ENCODE measurements at places on chromosomes 12 and 14.

DNA sequence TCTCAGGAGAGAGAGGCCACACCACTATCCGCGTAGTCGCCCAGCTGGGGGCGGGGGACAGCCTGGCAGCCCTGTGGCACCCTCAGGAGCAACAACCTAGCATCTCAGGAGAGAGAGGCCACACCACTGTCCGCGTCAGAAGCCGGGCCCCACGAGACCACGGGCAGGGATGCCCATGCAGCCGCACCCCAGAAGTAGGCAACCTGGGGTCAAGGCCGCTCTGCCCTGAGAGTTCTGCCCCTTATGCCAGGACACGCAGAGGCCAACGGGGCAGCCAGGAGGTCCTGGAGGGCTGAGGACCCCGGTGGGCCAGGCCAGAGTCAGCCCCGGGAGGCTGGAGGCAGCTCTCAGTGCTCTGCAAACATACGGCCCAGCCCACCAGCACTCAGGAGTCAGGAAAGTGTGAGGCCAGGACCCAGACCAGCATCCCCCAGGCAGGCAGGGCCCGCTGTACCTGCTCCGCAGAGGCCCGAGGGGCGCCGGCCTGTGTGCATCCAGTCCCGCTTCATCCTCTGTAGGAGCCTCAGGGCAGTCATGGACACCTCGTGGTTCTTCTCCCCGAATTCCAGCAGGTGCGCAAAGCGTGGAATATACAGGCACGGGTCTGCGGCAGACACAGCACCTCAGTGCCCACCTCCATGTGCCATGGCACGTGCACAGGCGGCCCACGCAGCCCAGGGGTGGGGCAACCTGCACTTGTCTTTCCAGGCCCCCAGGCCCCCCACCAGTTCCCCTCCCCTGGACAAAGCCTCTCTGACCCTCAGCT, 7.3 kb upstream of the BTBD6 start:
- DNase-seq, result no peak

- no peak for DNase-seq
Measured at GRCh38 chr12:9776781-9777180, 16.1 kb upstream of the CD69 start.

- DNase-seq, result no peak
Measured at GRCh38 chr12:54273981-54274380, 5.9 kb downstream of the CBX5 start.

DNA sequence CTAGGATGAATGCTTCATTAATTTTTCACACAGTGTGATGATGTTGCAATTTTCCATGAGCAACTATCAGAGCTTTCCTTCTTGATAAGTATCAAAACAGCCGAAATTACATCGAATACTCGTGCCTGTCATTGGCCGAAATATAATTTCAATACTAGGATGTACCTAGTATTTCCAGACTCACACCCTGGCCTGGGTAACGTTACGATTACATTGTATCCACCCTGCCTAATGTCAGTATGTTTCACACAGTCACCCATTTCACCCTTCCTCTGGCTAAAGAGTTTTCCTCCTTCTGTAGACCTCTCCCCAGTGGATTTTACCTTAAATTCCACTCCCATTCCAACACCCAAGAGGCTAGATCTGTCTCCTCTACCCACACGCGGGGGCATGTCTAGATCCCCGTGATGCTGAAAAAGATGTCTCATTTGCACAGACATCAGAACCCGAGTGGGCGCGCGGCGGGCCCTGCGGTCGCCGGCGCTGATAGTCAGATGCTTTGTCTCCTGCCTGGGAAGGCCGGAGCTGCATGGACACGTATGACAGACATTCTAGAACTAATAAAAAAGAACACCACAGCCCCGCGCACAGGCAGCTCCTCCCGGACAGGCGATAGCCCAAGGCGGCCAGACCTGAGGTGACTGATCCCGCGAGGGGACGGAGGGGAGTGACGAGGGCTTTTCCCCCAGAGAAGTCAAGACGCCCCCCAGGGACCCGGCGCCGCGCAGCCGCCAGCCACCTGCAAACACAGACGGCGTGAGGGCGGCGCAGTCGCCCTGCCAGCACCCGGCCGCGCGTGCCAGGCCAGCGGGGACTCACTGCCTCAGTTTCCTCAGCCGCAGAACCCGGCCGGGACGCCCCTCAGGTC, 723 bp downstream of the KIF21A start:
- peak; percentile 41 for DNase-seq

DNA sequence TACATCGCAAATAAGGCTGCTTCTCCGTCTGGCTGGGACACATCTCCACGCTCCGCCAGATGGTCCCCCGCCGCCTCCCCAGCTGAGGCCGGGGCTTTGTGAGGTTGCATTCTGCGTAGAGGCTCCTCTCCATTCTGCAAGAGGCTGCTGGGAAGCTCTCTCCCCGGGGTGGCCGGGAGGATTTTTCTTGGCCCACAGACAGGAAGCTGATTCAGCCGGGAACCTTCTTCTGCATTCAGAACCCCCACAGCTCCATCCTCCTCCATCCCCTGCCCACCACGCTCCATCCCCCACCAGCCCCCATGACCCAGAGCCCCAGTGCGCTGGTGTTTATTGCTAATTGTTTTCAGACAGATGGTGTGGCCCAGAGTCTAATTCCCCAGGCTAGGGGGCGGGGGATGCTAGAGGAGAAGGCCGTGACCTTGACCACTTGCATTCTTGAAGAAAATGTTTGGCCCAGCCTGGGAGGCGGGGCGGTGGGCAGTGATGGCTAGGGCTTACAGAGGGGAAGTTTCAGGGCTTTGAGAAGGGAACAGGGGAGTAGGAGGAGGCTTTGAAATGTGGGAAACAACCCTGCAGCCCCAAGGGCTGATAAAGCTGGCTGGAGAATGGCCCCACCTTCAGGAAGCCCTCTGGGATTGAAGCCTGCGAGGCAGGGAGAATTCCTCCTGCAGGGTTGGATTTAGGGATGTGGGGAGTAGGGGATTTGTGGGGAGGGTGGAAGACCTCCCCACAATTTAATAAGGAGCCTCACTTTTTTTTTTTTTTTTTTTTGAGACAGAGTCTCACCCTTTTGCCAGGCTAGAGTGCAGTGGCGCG, 88.5 kb upstream of the NCOR2 start:
- no peak for DNase-seq

- no peak for DNase-seq
Measured at GRCh38 chr14:103867020-103867419, 19.6 kb upstream of the PPP1R13B start.

DNA sequence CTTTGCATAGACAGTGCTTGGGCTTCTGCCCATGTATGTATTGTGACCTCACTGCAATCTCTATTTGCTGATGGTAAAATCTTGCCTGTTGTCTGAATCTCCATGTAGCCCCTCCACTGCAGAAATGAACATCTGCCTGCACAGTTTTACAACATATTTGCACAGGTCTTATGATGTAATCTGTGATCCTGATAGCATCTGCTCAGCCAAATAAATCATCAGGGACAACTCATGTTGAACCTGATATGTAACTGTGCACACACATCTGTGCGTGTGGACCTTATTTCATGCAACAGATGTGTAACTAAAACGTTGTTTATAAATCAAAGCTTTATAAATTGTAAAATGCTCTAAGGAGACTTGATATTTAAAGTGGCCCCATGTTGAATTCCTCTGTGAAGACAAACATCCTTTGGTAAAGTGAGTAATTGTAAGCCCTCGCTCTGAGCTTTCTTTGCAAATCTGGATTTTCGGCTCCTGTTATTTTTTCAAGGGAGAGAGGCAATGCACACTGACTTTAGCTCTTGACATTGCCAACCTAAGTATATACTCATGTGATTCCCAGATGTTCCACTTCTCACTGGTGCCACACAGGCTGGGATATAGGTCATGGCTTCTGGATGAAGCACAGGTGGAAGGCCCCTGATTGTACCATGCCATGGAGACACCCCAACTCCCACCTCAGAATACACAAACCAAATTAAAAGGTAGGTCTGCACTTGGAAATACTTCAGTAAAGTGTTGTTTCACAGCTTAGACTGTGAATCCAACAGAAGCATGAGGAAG, 371.3 kb downstream of the GRIN2B start:
- DNase-seq, result no peak

- DNase-seq, result no peak
Measured at GRCh38 chr12:18439541-18439940, 178.2 kb downstream of the PIK3C2G start.

DNA sequence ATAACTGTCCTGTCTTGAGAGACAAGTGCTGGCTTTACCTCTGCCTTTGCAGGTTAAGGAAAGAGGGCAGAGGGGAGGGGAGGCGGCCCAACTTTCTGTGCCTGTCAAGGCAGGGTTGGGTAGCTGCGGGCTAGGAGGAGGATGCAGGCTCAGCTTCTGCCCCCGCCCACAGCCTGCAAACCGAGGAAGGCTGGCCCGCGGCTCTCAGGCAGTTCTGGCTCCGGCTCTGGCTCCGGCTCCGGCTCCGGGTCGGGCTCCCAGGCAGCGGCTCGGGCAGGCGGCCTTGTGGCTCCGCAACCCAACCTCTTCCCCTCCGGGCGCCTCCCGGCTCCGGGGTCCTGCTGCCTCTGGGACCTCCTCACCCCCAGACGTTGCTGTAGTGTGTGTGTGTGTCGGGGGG, 92.9 kb downstream of the TMEM30B start:
- DNase-seq, result no peak

GRCh38 chr12:125114365-125115141, 49.3 kb downstream of the AACS start:
- no peak for DNase-seq

- DNase-seq, result no peak
Measured at GRCh38 chr12:112973818-112974231, 4.5 kb upstream of the OAS2 start.

GRCh38 chr12:118958520-118958919, 22.8 kb upstream of the SRRM4 start:
- DNase-seq, result no peak

Data from stimulated activated CD8-positive, alpha-beta memory T cell treated with anti-CD3 and anti-CD28 coated beads, Interleukin-4, amount 100 ng/mL, for 4 hours (primary cell).